Liver (tissue), 10 donors: ENCODE measurements at places on chromosomes 6 and 20.

DNA sequence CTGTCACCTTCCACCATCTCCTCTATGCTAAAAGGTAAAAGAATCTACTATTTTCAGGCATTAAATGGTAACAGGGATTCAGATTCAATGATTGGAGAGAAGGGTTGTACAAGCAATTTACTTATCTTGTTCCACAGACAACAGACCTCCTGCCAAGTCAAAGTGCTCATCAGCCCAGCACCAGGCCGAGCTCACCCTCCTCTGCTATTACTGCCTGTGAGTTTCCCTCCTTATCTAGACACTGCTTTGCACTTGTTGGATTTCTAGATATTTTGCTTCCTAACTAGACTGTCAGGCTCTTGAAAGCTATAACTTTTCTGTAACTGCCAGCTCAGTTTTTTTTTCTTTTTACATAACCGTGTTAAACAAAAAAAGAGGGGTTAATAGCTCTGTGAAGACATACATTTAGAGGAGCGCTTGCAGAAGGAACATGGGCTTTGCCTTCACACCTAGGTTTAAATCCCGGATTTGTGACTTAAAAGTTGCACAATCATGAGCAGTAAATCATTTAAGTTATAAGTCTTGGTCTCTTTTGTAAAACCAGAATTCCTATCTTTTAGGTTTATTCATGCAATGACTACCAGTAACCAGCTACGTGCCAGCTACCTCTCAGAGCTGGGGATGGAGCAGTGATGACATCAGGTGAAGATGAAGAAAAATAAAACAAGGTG, 1.1 kb upstream of the FAM162B start:
- H3K4me1 ChIP-seq, result peaks cover 3% of the 10 kb centered on the region
- no peaks in the 10 kb centered on the region for H3K36me3 ChIP-seq
- H3K4me3 ChIP-seq, result no peak overlapping the region
- no peaks in the 10 kb centered on the region for H3K27me3 ChIP-seq

GRCh38 chr6:125220712-125221111, 67.1 kb downstream of the TPD52L1 start:
- H3K4me3 ChIP-seq, result no peak overlapping the region
- no peaks in the 10 kb centered on the region for H3K4me1 ChIP-seq
- H3K27ac ChIP-seq, result no peak overlapping the region

GRCh38 chr6:25174678-25175077, 104.5 kb upstream of the CARMIL1 start:
- H3K4me1 ChIP-seq, result peaks cover 5% of the 10 kb centered on the region
- no peaks in the 10 kb centered on the region for H3K36me3 ChIP-seq
- no peak for DNase-seq
- no peak overlapping the region for H3K4me3 ChIP-seq
- no peak overlapping the region for H3K27ac ChIP-seq

- H3K4me1 ChIP-seq, result peaks cover 11% of the 10 kb centered on the region
- H3K27ac ChIP-seq, result peak overlapping the region; percentile 86
- peak overlapping the region; percentile 85 for H3K4me3 ChIP-seq
- H3K27me3 ChIP-seq, result no peaks in the 10 kb centered on the region
These were observed 227.6 kb upstream of the PRSS16 start for GRCh38 chr6:27019651-27020552.

DNA sequence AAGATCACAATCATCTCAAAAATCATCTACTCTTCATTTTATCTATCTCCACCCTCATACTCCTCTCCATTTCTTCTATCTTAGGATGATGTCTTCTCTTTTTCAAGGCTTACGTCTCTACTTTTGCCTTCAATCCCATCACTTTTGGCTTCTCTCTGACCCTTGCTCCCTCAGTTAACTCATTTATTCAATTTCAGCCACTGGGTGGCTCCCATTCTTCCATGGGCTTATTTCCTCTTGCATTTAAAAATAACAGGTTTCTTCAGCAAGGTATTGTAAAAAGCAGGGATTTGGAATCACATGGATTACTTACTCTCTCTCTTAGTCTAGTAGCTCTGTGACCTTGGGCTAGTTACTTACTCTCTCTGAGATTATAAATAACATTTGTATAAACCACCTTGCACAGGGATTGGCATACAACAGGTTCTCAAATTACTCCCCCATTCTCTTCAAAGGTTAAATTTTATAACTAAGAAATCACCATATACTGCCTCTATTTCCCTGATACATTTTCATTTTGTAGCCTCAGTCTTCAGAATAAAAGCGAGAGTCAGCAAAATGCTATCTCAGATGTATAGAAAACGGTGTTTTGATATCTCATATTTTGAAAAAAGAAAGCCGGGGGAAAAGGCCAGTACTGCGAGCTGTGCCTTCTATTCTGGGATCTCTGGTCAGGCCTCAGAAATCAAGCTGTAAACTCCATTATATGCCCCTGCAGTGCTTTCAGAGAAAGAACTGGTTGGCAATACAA, 5.5 kb downstream of the ZSCAN12 start:
- H3K36me3 ChIP-seq, result peaks cover 7% of the 10 kb centered on the region
- H3K27me3 ChIP-seq, result no peaks in the 10 kb centered on the region
- H3K4me3 ChIP-seq, result no peak overlapping the region
- H3K27ac ChIP-seq, result no peak overlapping the region
- DNase-seq, result no peak
- H3K4me1 ChIP-seq, result peaks cover 2% of the 10 kb centered on the region

DNA sequence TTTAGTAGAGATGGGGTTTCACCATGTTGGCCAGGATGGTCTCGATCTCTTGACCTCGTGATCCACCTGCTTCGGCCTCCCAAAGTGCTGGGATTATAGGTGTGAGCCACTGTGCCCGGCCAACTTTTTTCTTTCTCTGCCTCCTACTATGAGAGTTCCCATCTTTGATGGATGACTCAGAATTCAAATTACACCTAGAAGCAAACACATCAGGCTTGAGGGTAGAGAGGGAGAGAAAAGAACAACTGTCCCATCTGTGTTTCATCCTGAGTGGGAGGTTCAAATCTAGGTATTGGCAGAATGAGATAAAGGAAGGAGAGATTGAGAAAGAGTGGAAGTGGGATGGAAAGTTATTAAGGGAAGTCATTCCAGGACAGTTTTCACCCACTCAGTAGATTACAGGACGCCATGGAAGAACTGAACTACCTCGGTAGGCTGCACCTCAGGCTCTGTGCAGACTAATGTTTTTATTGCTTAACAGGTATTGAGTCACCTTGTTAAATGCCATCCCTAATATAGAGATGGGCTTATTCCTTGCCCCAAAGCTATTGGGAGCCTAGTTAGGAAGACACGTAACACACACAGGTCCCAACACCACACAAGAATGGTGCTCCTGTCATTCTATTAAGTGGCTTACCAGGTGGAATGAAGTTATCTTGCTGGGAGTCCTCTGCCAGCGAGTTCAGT, 275.7 kb downstream of the SOX4 start:
- no peaks in the 10 kb centered on the region for H3K27me3 ChIP-seq
- no peaks in the 10 kb centered on the region for H3K36me3 ChIP-seq
- no peak overlapping the region for H3K27ac ChIP-seq
- no peaks in the 10 kb centered on the region for H3K4me1 ChIP-seq

DNA sequence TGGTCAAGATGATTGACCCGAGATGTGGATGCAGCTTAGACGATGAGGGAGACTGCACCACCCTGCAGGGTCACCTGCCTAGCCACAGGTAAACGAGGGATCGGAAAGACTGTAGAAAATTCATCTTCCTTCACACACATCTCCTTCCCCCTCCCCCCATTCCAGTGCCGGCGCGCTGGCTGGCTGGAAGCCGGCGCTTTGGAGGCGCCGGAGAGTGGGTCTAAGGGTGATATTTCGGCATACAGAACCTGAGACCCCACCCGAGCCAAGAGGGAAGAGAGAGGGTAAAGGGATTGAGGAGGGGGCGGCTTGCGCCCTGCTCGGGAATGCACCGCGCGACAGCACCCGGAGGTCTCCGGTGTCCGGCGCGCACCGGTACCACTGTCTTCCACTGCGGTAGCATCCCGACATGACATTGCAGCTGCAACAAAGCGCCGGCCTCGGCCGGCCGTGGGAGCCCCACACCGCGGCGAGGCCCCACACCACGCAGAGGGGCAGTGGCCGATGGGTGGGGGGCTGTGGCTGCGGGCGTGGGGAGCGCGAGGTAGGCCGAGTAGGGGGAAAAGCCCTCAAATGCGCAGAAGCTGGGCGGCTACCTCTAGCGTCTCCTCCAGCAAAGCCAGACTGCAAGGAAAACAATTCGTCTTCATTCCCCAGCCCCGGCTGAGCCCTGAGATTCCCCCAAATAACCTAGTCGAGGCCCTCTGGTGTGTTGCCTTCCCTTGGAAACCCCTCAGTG, 984 bp downstream of the TNFRSF21 start:
- peak; percentile 36 for DNase-seq
- no peaks in the 10 kb centered on the region for H3K36me3 ChIP-seq
- peaks cover 16% of the 10 kb centered on the region for H3K4me1 ChIP-seq
- no peak overlapping the region for H3K27ac ChIP-seq
- peak overlapping the region; percentile 3 for H3K4me3 ChIP-seq
- peaks cover 10% of the 10 kb centered on the region for H3K27me3 ChIP-seq

DNA sequence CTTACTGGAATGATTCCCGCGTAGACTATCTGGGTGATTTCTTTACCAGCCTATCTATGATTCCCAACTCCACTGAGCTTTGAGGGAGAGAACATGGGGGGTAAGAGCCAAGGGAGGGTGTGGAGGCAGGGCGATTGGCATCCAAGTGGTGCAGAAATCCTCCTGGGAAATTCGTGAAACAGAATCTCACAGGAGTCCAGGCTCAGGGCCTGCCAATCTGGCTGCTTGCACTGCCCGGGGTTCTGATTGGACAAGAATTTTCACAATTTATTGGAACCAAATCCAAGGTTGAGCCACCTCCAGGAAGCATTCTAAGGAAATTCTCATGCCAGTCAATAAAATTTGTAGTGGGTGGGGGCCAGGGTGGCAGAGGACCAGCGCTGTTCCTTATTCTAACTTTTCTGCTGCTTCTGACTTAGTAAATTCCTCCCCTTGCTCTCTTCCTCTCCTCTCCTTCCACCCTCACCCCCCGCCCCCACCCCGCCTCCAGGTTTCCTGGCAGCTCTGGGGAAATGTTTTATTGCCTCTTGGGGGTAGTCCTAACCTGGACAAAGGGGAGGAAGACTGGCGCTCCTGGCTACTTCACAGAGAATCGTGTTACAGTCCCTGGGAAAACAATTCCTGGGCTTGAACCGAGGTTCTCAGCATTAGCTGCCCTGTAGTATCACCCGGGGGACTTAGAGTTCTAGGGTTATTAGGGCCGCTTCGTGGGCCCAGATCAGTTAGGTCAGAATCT, 3.1 kb downstream of the BMP6 start:
- H3K36me3 ChIP-seq, result no peaks in the 10 kb centered on the region
- no peak for DNase-seq
- H3K4me3 ChIP-seq, result no peak overlapping the region
- H3K4me1 ChIP-seq, result peaks cover 18% of the 10 kb centered on the region
- H3K27me3 ChIP-seq, result peaks cover 26% of the 10 kb centered on the region

- no peak overlapping the region for H3K4me3 ChIP-seq
- H3K4me1 ChIP-seq, result no peaks in the 10 kb centered on the region
- H3K27ac ChIP-seq, result no peak overlapping the region
- no peaks in the 10 kb centered on the region for H3K27me3 ChIP-seq
- DNase-seq, result no peak
- H3K36me3 ChIP-seq, result no peaks in the 10 kb centered on the region
These were observed 6.9 kb upstream of the CST11 start for GRCh38 chr20:23459461-23460150.

GRCh38 chr6:15553031-15553430, 109.8 kb downstream of the DTNBP1 start:
- H3K36me3 ChIP-seq, result no peaks in the 10 kb centered on the region
- H3K4me1 ChIP-seq, result no peaks in the 10 kb centered on the region
- H3K4me3 ChIP-seq, result no peak overlapping the region

GRCh38 chr6:119760046-119760445, 410.5 kb upstream of the MAN1A1 start:
- H3K36me3 ChIP-seq, result no peaks in the 10 kb centered on the region
- H3K4me3 ChIP-seq, result no peak overlapping the region
- H3K4me1 ChIP-seq, result no peaks in the 10 kb centered on the region
- no peaks in the 10 kb centered on the region for H3K27me3 ChIP-seq

DNA sequence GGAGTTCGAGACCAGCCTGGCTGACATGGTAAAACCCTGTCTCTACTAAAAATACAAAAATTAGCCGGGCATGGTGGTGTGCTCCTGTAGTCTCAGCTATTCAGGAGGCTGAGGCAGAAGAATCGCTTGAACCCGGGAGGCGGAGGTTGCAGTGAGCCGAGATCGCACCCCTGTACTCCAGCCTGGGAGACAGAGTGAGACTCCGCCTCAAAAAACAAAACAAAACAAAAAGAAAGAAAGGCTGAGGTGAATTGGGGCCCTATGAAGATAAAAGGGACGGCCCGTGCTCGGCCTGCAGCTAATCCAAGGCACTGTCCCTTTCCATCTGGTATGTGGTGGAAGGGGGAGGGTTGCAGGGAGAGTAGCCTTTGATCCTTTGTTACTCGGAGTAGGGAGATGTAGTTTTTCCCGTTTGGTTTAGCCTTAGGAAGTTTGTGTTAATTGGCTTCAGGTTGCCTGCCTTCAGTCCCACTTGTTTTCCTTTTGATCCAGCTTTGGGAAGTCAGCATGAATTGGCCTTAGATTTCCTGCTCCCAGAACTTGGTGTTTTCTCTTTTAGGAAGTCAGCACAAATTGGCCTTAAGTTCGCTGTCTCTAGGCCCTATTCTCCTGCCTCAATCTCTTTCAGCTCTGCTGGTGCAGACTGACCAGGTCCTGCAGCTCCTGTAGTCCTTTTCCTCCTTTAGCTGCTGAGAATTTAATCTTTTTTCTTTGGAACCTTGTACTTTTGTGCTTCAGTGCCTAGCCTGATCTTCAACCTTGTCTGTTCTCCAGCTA, 36.1 kb upstream of the PAQR8 start:
- no peaks in the 10 kb centered on the region for H3K27me3 ChIP-seq
- no peak overlapping the region for H3K27ac ChIP-seq
- no peaks in the 10 kb centered on the region for H3K36me3 ChIP-seq
